Mesendoderm (in vitro differentiated cells): ENCODE measurements at places on chromosomes 3 and 15.
A peak's percentile ranks its signal among the peaks of the same experiment; 100 is the strongest.

- DNase-seq, result peak; percentile 52
Observed at GRCh38 chr3:111864821-111865656, 6.0 kb downstream of the PHLDB2 start.

GRCh38 chr3:20680990-20681628, 495.1 kb upstream of the SGO1 start:
- no peak for DNase-seq

GRCh38 chr3:133227813-133228212, 172.0 kb upstream of the BFSP2 start:
- no peak for DNase-seq

GRCh38 chr3:154971341-154971740, 108.8 kb upstream of the MME start:
- no peak for DNase-seq

DNA sequence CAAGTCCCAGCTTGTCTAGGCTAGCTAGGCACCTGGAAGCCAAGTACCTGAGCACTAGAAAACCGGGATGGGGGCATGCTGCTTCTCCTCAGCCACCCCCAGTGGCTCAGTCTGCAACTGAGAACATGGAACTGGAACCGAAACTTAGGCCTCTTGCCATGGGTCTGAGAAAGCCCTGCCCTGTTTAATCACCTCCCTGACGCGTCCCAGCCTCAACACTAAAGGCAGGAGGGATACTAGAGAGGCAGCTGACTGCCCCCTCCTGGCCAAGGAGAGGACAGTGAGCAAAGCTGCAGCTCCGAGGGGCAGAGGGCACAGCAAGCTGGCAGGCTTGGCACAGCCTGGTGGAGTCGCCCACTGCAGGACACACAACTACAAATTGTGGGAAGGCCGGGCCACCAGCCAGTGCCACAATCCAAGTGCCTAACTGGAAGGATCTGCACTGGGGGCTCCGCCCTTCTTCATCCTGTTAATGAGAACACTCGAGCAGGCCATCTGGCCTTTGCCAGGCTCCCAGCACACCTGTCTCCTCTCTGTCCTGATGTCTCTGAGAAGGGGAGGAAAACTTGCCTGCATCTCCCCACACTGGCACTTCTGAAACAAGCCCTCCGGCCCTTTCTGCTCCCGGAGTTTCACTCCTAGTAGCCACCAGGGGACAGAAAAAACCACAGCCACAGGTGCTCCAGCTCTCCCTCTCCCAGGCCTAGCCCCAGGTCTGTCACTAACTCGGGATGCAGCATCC, 53.7 kb downstream of the BDH1 start:
- peak; percentile 91 for DNase-seq

DNA sequence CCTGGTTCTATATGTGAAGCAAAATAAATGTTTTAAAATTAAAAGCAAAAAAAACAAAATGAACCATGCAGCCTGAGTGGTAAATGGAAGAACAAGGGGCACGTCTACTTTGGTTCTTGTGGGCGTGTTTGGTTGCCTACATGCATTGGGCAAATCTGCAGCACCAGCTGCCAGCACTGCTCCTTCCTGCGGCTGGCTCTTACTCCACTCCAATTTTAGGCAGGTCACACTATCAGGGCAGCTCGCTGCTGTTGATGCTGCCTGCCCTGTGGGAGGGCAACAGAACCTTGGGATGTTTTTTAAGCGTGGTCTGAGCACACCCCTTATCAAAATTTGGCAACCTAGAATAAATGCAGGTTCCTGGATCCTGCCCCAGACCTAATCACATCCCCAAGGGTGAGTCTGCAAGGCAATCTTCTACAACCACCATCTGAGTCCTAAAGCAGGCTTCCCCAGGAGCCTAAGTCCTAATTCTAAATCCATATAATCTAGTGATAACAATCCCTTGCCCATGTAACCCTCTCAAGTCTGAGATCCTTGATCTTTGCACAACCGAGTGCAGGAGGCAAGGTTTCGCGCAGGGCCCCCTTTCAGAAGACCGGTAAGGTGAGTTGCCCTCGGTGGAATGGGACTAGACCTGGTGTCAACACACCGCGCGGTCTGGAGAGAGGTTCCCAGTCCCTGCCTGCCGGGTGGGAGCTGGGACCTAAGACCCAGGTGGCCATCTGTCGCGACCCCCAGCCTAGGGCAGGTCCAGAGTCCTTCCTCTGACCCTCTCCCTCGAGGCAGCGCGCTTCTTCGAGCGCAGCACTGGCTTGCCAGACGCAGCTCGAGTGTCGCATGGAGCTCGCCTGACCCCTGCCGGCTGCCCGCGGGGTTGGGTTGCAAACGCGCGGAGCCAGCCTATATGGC, 15.9 kb downstream of the IVD start:
- DNase-seq, result peak; percentile 77

DNA sequence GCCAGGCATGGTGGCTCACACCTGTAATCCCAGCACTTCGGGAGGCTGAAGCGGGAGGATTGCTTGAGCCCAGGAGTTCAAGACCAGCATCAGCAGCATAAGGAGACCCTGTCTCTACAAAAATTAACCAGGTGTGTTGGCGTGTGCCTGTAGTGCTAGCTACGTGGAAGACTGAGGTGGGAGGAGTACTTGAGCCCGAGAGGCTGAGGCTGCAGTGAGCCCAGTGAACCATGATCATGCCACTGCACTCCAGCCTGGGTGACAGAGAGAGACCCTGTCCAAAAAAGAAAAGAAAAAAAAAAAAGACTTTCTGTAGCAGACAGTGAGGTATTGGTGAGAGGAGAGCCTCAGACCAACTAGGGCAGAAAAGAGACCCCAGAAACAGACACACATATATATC, 263.8 kb downstream of the XXYLT1 start:
- DNase-seq, result no peak

GRCh38 chr15:39239562-39239961, 341.3 kb upstream of the THBS1 start:
- no peak for DNase-seq

GRCh38 chr3:130085881-130086280, 4.2 kb downstream of the ALG1L2 start:
- no peak for DNase-seq

DNA sequence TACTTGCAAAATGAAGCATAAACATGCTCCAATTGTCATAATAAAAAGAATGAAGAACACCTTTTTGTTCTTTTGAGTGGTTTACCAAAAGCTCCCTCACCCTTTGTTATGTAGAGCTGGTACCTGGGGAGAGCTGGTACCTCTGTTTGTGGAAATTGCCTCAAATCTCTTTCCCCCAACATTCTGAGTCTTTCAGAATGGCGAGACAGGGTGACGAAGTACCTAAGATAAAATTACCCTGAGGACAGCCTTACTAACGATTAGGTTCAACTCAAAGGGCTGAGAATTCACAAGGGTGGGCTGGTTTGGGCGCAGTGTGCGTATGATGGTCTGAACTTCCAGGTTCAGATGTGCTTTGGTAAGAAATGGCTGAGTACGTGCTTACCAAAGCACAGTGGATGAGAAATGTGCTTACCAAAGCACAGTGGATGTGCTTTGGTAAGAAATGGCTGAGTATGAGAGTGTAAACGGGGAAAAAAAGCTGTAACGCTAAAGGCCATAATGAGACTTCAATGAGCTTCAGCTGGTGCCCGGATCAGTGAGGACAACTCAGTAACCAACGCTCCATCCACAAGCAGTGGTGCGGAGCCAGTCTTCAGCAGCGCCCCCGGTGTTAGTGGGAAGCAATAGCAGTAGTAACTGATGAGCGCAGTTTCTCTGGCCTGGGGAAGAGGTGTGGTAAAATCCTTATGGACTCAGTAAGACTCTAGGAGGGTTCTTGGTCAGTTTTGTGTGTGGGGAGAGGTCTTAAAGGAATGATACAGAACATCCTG, 72.3 kb upstream of the LRIG1 start:
- peak; percentile 87 for DNase-seq

GRCh38 chr3:98329392-98330124, 24.1 kb upstream of the OR5K4 start:
- peak; percentile 86 for DNase-seq

DNA sequence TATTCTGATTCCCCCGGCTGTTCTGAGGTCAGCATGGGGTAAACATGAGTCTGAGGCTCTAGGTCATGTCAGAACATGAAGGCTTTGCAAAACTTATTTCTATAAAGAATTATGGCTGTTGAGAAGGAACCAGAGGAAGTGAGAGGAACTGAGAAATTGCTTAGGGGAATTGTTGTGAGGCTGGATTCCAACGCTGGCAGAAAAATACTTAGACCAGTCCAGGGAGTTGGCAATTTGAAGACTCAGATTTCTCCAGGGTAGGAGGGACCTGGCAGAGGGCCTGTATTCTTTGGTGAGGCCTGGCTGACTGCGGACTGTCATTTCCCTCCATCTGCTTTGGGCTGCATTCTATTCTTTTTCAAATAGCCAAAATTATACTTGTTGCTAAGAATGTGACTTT, 155.5 kb downstream of the PLD1 start:
- DNase-seq, result no peak

DNA sequence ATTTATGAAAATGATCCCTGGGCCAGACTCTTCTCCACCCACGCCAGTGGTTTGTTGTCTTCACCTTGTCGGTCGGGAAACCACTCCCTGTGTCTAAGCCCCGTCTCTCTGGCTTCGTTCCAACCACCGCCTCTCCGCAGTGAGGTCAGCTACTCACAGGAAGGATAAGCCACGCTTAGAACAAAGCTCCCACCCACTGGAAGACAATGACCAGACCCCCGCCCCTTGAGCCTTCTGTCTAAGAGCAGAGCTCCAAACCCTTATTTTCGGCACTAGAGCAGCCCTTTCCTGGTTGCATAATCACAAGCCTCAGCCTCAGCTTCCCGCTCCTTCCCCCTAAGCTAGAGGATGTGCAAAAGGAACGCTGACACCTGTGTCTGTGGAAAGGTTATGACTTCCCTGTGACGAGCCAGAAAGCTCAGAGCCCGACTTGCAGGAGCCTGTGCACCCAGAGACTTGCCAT, 114.9 kb upstream of the MEF2A start:
- no peak for DNase-seq

DNA sequence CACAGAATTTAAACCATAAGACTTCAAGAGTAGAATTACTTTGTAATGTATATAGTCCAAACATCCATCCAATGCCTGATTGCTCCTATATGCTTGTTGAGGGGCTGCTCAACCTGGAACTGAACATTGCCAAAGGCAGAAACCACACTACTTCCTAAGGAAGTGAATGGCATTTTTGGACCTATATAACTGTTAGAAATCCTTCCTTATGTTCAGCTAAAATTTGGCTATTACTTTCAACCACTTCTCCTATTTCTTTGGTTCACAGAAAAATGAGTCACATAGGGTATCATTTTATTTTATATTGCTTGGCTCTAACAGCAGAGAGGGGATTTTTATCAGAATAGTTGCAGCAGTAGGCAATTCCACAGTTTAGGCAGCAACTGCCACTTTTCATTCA, 342.1 kb downstream of the SLC9A9 start:
- DNase-seq, result no peak

GRCh38 chr3:50912746-50913145, 238.0 kb downstream of the DOCK3 start:
- peak; percentile 17 for DNase-seq

DNA sequence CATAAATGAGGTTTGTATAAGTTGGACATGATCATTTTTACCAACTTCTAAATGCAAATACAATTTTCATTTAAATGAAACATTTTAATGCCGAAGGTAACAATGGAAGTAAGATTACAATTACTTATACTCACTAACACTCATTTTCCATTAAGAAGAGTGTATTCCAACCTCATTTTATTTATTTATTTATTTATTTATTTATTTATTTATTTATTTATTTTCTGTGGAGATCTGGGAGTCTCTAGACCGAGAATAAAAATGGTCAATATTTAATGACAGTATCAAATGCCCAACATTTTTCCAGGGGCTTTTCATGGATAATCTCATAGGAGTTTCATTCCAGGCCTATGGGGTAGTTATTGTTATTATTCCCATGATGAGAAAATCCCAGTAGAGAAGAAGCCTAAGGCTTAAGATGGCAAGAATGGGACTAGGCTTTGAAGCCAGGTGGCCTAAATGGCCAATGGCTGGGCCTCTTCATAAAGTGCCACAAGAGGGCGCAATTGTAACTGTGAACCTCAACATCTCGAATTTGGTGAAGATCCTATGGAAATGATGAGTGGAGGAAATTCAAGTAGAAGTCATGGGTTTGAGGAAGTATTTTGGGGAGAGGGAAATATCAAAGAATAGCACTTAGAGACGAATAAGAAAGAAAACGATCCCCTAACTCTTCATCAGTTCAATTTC, 21.3 kb downstream of the VGLL3 start:
- peak; percentile 81 for DNase-seq

- DNase-seq, result no peak
Observed at GRCh38 chr3:181790561-181790960, 78.8 kb downstream of the SOX2 start.

GRCh38 chr3:151675858-151676615, 57.7 kb upstream of the AADACL2 start:
- no peak for DNase-seq

GRCh38 chr15:38877471-38877870, 312.9 kb upstream of the RASGRP1 start:
- no peak for DNase-seq

DNA sequence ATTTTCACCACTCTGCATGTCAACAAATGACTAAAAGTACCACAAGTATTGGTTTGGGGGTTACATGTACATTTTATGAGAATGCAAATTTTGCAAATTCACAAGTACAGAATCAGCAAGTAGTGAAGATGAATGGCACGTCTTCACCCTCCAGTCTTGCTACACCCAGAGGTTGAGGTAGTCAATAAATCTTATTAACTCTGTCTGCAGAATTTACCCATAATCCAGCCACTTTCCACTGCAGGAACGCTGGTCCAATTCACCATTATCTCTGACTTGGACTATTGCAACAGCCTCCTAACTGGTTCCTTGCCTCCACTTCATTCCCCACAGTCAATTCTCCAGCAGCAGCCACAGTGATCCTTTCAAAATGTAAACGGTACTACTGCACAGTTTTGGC, 10.6 kb downstream of the PSMA4 start:
- DNase-seq, result no peak

DNA sequence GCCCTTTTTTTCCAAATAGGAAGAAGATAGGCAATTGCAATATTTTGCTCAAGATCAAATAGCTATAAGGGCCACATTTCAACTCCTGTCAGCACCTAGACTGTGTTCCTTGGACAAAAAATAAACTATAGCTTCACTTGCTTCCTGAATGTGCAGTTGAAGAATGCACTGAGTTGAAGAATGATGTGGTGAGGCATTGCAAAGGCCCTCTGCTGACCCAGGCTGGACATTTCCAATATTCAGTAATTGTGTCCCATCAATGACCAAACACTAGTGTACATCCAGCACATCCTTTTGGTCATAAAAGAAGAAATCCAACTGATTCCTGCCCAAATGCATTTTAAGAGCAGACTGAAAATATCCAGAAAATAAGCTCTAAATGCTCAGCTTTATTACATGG, 424.8 kb upstream of the TGFBR2 start:
- DNase-seq, result no peak
